ENCODE measurements at places on chromosomes 6 and 20.
A peak's percentile ranks its signal among the peaks of the same experiment; 100 is the strongest.

GRCh38 chr20:21237956-21238799, 65.0 kb upstream of the XRN2 start:
- no peak for DNase-seq

GRCh38 chr20:47740121-47740861, 45.0 kb downstream of the SULF2 start:
- DNase-seq = no peak

GRCh38 chr6:159109391-159109790, 59.8 kb upstream of the FNDC1 start:
- DNase-seq = no peak

GRCh38 chr20:2801286-2801728, 880 bp upstream of the CPXM1 start:
- no peak for DNase-seq

DNA sequence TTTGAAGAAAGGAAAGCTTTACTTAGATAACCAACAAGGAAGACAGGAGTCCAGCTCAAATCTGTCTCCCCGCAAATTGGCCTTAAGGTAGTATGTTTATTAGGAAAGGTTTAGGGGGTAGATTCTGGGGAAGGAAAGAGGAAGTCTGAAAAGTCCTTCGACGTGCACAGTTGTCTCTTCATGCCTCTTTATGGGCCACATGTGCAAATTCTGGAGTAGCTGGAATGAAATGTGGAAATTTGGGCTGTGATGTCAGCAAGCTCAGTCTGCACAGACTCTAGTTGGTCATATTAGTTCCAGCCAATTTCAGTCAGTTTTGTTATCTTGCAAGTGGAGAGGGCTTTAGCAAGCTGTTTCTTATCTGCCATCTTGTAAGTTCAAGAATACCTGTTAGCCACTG, 50.1 kb downstream of the NUP153 start:
- DNase-seq = no peak

DNA sequence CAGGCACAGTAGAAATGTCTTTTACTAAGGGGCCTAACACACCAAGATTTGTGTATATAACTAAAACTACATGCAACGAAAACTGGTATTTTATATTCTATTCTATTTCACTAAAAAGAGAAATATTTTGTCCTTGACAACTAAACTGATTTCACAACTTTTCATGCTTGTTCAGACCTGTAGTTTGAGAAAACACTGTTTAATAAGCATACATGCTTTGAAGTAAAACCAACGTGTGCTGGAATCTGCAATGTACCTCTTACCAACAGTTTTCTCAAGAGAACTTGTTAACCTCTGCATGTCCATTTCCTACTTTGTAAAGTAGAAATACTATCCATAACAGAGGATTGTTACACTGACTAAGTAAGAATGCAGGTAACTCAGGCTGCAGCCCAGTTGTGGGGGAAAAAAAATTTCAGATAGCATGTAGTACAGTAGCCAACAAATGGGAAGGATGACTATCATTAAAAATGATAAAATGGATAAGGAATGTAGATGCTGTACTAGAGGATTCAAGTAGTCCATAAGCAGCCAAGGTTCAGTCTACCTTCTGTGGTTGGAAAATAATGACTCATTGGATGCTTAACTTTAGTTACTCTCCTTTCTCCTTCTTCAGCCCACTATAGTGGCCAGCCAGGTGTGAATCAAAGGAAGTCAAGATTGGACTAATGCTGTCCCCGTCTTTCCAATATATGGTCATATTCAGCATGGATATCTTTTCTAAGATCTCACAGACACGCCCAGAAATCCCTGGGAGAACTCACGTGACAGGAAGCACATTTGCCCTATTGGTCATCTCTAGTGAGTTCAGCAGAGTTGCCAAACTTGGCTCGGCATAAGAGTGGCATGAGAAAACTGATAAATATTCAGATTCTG, 65.2 kb downstream of the HFE start:
- DNase-seq = no peak

- no peak for DNase-seq
Observed at GRCh38 chr6:110731196-110731595, 84.1 kb downstream of the CDK19 start.

- DNase-seq = no peak
Observed at GRCh38 chr6:134436950-134437349, 119.0 kb upstream of the SGK1 start.

DNA sequence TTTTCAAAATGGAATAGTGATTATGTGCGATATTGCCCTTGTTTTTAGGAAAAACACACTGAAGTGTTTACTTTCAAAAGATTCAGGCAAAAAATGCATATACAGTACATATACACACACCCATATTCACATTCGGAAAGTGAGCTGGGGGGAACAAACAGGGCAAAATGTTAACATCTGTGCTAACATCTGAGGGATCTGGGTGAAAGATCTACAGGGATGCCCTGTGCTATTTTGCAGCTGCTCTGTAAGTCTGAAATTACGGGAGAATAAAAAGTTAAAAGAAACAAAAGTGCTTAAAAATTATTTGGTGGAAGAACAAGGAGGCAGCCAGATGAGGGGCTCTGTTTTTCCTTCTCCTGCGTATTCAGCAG, 860 bp downstream of the CST3 start:
- no peak for DNase-seq

- no peak for DNase-seq
Observed at GRCh38 chr6:30060606-30061091, 416 bp upstream of the POLR1H start.

DNA sequence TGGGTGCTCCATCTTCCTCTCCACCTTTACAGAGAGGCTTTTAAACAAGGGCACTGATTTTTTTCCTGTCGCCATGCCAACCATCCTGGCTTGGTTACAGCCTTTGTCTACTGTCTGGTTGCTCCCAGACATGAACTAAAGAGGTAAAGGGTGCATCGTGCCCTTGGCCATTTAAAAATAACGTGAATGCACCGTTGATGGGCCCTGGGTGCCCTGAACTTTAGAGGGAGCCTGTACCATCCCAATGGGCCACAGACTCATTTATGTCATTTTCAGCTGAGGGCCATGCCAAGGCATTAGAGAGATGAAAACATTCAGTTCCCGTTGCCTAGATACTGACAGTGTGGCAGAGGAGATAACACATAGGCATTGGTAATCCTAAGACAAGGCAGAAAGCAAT, 23.3 kb downstream of the TMC2 start:
- no peak for DNase-seq

GRCh38 chr6:35554811-35555210, 42.1 kb upstream of the TULP1 start:
- DNase-seq = no peak

DNA sequence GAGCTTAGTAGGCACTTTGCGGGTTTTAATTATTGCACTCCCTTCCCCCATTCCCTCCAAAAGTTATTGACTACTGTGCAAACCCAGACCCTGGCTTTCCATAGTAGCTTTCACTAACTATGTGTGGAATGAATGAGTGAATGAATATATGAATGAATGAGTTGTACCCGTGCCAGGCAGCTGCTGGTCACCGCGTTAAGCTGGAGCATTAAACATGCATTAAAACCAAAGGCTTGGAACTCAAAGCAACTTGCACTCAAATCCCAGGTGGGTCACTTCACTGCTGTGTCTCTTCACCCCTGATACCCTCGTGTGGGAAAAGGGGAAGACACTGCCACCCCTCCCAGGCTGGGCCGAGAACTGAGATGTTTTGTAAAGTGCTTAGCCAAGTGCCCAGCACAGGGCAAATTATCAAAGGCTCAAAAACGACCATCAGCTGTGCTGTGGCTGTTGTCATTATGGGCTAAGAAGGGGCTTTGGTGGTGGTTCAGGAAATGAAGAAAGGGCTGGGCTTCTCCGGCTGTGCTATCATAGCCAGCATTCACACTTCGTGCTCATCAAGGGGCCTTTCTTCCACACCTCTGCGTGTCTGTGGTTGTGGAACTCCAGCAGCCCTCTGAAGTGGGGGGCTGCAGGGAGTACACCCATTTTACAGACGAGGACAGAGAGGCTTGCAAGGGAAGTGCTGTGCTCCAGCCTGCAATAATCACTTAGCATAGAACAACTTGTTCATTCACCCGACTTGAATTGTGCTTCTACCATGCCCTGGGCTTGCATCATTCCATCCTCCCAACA, 60.2 kb upstream of the STX16 start:
- no peak for DNase-seq

- DNase-seq = no peak
Observed at GRCh38 chr6:167139761-167140160, 16.9 kb downstream of the CCR6 start.

GRCh38 chr6:28606424-28607391, 81.0 kb downstream of the GPX5 start:
- no peak for DNase-seq

DNA sequence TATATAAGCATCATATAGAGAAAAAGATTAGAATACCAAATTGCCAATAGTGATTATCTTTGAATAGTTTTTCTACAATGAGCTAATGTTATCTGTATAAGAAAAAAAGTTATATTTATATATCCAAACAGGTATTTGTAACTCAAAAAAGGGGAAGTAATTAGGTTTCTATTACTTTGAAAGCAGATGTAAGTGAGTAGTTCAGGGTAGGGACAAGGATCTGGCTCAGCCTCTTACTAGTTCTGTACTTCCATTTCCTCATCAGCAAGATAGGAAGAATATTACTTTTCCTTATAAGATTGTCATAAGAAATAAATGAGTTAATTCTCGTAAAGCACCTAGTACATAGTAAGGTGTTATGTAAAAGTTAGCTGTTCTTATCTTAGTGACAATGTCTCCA, 32.2 kb downstream of the AHI1 start:
- DNase-seq = no peak

- DNase-seq = no peak
Observed at GRCh38 chr6:136994782-136995181, 50.0 kb downstream of the IL20RA start.

GRCh38 chr6:157840776-157841175, 17.7 kb downstream of the SNX9 start:
- no peak for DNase-seq

- no peak for DNase-seq
Observed at GRCh38 chr6:137173501-137173900, at the start of gene IL22RA2. IL22RA2 (minus strand) TSS chr6:137173644; CDS start chr6:137161749, 11,895 bp downstream.

GRCh38 chr20:62040933-62041332, 24.7 kb downstream of the TAF4 start:
- no peak for DNase-seq

DNA sequence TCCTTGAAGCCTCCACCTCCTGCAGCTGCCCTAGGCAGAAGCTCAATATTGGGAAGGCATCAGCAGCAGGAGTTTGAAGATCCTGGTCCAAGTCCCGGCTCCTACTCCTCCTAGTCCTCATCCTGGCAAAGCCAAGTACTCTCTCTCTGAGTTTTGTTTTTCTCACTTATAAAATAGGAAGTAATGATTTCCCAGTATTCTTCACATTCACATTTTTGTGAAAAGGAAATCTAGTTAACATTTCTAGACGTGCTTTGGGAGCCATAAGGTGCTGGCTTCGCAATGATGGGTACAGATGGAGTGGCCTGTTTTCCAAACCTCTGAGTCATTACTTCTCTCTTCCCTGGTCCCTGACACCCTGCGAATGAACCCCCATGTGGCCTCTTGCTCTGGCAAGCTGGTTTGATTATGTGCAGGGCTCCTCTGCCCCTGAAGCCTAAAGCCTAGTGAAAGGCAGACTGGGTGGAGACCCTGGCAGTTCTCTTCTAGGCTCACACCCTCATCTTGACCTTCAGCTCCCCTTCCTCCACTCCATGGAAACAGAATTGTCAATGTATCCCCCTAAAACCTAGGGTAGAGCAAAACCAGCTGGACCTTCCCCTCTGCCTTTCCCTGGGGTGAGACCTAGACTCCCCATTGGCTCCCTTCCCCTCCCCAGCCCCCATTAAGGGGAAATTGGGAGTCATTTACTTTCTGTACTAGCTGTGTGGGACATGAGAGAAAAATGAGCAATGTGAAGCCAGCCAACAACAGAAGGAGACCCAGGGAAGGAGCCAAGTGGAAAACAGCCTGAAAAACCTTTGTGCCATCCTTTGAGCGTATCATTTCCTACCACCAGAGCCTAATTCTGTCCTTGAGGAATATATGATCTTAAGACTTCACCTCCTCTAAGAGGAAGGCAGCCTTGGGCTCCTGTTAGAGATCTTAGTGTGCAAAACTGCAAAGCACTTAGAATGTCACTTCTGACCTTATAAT, 158.4 kb downstream of the UST start:
- DNase-seq = no peak

DNA sequence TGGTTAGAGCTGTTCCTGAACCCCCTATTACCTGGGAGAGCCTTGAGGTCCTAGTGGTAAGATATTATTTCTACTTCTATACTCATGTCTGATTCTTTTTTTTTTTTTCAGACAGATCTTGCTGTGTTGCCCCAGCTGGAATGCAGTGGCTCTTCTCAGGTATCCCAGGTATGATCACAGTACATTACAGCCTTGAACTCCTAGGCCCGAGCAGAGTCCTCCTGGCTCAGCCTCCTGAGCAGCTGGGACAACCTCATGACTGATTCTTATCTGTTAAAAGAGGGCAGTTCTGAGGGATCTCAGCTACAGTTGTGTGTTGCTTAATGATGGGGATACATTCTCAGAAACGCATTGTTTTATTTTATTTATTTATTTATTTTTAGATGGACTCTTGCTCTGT, 30.2 kb downstream of the BAK1 start:
- no peak for DNase-seq

- no peak for DNase-seq
Observed at GRCh38 chr20:44626278-44626677, 25.2 kb downstream of the ADA start.

DNA sequence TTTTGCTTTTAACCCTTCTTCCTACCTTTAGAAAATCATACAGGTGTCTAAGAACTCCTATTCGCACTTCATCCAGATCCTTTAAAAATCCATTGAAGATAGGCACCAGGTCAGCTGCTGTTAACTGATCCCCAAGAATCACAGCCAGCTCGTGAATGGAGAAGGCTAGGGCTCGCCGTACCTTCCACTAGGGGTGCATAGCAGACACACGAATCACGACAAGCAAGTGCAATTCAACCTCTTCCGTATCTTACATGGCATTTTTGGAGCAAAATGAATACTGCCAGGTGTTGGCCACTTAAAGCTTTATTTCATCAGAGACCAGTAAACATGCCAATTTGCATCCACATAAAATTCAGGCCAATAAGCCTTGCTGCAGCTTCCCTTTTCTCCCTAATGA, 10.8 kb upstream of the ANKRD60 start:
- DNase-seq = no peak

DNA sequence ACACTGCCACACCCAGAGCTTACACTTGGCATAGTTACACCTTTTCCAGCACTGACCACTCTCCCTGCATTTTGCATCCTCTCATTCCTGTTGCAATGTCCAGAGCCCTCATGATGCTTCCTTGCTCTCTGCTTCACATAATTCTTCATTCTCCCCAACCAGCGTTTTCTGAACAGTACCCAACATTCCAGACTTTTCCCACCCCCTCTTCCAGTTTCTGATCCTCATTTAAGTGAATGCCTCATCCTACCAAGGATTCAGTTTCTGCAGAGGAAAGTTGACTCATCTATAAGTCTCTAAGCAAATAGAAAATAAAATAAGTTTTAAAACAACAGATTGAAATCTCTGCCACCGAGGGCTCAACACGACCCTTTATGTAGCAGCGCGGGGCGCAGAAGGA, 321.3 kb upstream of the TCF21 start:
- DNase-seq = peak; percentile 50

GRCh38 chr6:11272491-11273192, 40.2 kb upstream of the NEDD9 start:
- DNase-seq = no peak

Measured in AG04449 (cell line).